Left cardiac atrium (tissue), 4 donors: ENCODE measurements at places on chromosomes 7 and 10. TPM values are rescaled to one million over a fixed set of nuclear protein-coding genes. Genes with fewer than 3 reads are reported as not detected.

The CPEB3 gene
- total RNA-seq = 11.4 TPM

The GPRIN2 gene
- not detected for total RNA-seq

- no peak for DNase-seq
Measured at GRCh38 chr10:77281719-77282118, 355.9 kb downstream of the KCNMA1 start.

DNA sequence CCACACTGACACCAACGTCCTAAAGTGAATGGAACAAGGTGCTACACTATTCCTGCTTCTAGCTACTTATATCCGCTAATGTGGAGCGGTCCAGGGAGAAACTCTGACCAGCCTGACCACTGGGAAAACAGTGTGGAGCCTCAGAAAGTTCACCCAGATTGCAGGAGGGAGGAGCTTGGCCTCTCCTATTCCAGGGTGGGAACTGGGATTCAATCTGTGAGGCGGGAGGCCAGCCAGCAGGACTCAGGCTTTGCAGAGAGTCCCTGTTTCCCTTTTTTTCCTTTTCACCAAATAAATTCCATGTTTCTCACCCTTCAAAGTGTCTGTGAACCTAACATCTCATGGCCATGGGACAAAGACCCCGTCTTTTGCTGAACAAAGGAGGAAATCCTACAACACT is 86.4 kb upstream of the SEMA3C start:
- DNase-seq = peak; percentile 24
